Activated CD4-positive, alpha-beta T cell treated with anti-CD3 and anti-CD28 coated beads for 36 hours (primary cell): ENCODE measurements at places on chromosomes 11 and 22. TPM values are rescaled to one million over a fixed set of nuclear protein-coding genes. Genes with fewer than 3 reads are reported as not detected.

The OR8G5 gene
- total RNA-seq, result not detected

The DAGLA gene
- total RNA-seq, result 0.14 TPM

The SCGB1A1 gene
- total RNA-seq, result not detected

- DNase-seq, result no peak
Measured at GRCh38 chr22:19991645-19992451, 24.8 kb downstream of the ARVCF start.

- DNase-seq, result no peak
Measured at GRCh38 chr11:82195283-82195682, 538.4 kb downstream of the FAM181B start.

- DNase-seq, result no peak
Measured at GRCh38 chr22:37708580-37709444, 12.0 kb downstream of the TRIOBP start.

GRCh38 chr22:49016909-49017481 lies 810.7 kb downstream of the BRD1 start:
- DNase-seq, result no peak

GRCh38 chr11:40425168-40425567 lies 1034.3 kb downstream of the LRRC4C start:
- no peak for DNase-seq

DNA sequence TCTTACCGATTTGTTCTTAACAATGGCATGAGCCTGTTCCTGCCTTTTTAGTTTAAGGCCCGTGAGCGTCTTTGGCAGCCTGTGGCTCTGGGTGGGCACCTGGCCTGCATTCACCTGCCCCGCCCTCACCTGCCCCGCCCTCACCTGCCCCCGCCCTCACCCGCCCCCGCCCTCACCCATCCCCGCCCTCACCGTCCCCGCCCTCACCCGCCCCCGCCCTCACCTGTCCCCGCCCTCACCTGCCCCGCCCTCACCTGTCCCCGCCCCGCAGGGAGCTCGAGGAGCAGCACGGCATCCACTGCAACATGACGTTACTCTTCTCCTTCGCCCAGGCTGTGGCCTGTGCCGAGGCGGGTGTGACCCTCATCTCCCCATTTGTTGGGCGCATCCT lies 14.2 kb downstream of the GATD1 start:
- DNase-seq, result no peak

- DNase-seq, result no peak
Measured at GRCh38 chr11:22416462-22416861, 78.3 kb downstream of the SLC17A6 start.
